LoVo (cell line): ENCODE measurements at places on chromosomes 12 and 14.

DNA sequence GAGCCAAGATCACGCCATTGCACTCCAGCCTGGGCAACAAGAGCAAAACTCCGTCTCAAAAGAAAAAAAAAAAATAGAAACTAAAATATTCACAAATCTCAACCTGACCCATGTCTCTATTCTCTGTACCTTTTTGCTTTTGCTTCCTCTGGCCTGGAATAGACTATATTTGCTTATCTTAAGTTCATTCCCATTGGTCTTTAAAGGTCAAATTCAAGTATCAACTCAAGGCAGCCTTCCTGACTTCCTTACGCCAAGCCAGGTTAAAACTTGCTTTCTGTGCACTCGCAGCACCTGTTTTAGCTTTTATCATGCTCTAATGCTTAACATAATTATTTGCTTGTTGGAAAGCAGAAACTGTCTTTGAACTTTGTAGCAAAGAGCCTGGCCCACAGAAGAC lies 14.8 kb downstream of the PYM1 start:
- DNase-seq: no peak

GRCh38 chr12:88684610-88685009 lies 104.3 kb upstream of the KITLG start:
- DNase-seq: no peak

DNA sequence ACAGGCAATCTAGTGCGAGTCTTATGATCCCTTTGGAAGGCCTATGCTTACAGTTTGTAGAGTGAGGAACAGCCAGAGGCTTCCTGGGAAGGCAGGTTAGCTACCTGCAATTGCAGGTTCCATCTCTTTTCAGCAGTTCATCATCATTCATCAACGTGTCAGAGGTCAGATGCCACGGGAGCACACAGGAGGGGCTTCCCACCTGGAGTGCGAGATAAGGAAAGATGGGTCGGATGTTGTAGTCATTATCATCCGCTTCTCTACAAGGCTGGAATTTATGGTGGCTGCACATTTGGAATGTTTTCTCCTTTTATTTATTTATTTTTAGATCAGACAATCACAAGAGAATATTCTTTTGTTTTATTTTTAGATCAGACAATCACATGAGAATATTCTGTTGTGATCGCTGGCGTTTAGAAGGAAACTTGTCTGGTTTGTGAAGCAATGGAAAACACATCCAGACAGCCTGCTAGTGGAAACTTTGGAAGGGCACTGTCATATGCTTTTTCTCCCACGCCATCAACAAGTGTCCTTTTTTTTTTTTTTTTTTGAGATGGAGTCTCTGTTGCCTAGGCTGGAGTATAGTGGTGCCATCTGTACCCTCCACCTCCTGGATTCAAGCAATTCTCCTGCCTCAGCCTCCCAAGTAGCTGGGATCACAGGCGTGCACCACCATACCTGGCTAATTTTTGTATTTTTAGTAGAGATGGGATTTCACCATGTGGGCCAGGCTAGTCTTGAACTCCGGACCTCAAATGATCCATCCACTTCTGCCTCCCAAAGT lies 1.9 kb upstream of the BICD1 start:
- DNase-seq: no peak

DNA sequence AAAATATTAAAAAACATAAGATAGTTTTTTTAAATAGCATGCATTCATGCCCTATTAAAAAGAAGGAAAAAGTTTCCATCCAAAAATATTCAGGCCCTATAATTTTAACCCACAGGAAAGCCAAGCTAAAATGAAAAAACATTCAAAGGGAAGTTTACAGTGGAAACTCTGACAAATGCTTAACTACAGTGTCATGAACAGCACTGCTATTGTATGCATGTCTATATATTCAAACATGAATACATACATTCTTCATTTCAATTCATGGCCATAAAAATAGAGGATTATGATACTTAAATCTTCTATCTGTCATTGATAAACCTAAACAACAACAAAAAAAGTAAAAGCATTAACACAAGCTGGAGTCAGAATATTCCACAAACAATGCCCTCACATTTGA lies 67.4 kb downstream of the PPP2R5E start:
- DNase-seq: no peak

DNA sequence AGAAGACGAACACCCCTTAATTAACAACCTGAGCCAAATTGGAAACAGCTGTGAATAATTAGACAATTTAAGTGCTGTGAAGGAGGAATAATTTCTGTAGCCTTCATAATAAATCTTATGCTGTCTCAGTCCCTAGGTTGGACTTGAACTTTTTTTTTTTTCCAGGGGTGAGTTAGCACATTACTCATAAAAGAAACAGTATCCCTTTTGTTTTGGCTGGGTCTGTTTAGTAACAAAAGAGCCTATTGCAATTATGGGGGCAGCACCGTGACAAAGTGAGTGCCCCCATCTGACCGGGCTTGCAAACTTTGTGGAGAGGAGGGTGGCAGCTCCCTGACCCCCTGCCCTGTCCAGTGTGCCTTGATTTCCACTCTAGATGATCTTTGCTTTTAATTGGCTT lies 167.4 kb downstream of the DICER1 start:
- no peak for DNase-seq

DNA sequence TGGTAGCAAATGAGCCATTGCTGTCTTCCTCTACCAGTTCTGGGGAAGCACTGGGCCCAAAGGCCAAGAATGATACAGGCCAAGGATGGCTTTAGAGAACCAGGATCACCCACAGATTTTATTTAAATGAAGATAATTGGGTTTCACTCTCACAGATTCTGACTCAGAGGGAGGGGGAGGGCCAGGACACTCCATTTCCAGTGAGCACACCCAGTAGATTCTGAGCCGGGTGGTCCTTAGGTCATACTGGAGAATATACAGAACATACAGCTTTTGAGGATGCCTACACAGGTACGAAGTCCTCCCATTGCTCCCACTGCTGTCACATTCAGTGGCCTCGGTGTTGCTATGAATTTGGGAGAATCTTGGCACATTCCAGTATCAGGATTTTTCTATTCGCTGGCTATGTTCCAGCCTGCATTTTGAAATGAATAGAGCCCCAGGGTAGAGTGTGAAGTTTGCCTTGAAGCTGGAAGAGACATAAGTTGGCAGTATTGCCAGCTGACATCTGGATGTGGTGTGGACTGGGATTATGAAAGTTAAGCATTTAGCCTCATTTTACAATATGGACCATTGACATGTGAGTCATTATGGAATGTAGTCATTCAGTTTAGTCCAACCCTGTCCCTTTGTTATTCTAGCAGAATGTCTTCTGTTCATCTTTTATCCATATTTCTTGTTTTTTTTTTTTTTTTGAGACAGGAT lies 45.8 kb upstream of the POC1B start:
- no peak for DNase-seq

- DNase-seq: no peak
These were observed 1.8 kb downstream of the KRR1 start for GRCh38 chr12:75509621-75510020.

GRCh38 chr14:57530571-57530970 lies 36.9 kb upstream of the CCDC198 start:
- DNase-seq: no peak

DNA sequence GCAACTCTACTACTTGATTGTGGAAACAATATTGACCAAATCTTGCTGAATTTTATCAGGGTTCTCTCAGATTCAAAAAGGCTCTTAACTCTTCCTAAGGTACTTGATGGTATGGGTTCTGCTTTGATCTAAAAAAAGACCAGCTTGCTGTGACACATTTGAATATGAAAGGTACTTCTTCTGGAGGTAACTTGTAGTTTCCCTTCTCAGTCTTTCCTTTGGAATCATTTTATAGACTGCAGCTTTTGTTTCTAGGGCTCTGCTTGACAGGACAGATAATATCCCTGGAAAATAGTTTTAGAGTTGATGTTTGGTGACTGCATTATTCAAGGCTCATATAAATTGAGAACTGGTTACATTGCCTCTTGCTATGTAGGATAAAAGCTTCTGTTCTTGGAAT lies 251.9 kb downstream of the FUT8 start:
- DNase-seq: no peak

DNA sequence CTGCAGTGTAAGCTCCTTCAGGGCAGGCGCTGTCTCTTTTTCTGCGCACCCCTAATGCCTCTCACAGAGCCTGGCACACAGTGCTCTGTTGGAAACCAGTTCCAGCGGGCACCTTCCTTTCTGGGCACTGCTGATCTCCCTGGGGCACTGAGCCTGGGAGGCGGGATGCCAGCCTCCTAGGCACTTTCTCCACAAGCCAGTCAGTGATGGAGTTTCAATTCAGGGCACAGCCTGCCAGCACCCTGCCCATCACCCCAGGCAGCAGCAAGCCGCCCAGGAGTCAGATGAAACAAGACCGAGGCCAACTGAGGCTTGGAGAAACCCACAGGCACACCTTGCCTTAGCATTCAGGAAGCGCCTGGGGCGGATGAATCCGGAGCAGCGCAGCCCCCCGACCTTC lies 5.7 kb upstream of the CTDSP2 start:
- no peak for DNase-seq

DNA sequence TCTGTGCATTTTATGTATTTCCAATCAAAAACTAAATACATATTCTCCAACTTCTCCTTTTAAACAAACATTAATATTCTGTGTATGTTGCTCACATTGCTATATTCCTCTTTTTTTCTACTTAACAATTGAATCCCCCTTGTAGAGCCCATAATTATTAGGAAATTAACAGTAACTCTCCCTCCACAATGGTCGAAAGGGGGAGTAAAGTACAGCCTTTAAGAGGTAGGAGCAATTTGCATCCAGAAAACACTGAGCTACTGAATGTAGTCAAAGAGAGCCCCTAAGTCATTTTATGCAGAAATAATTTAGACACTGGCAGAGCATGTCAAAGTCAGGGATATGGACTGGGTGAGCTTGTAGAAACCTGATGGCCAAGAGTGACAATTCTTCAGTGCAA lies 57.2 kb upstream of the SCN8A start:
- DNase-seq: no peak

DNA sequence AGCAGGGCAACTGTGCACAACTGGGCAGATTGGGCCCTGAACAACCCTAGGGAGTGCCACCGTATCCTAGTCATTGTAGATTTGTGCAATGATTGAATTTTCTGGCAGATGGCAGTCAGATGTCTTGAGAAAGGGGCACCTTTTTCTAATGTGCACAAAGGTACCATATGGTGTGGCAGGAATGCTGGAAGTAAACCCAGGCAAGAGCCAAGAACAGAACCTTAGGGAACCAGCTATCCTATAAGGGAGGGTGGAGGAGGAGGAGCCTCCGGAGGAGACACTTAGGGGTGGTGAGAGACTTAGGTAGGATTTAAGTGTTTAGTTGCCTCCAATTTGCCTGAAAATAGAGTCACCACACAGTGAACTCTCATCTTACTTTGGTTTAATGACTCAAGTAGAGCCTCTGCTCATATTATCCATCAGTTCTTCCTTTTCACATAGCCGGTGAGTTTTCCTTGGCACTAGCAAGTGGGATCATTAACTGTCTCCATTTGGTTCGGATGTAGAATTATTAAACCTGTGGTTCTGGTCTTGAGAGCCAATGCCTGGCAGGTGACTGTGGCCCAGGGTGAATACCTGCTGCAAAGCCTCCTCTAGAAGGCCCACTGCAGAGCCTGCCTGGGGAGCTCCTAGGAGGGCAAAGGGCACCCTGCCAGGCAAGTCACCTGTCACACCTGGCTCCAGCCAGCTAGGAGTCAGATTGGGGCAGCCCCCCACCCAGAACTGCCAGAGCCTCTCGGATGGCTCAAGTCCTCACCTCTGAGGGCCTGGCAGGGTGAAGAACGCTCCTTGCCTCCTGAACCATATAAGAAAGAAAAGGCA lies 184.4 kb upstream of the HIF1A start:
- DNase-seq: no peak

GRCh38 chr14:75236901-75237419 lies 41.7 kb upstream of the FOS start:
- DNase-seq: no peak

- DNase-seq: no peak
These were observed 249.2 kb downstream of the ETNK1 start for GRCh38 chr12:22874151-22874550.
